ENCODE measurements at places on chromosomes 4 and X.
A peak's percentile ranks its signal among the peaks of the same experiment; 100 is the strongest.

DNA sequence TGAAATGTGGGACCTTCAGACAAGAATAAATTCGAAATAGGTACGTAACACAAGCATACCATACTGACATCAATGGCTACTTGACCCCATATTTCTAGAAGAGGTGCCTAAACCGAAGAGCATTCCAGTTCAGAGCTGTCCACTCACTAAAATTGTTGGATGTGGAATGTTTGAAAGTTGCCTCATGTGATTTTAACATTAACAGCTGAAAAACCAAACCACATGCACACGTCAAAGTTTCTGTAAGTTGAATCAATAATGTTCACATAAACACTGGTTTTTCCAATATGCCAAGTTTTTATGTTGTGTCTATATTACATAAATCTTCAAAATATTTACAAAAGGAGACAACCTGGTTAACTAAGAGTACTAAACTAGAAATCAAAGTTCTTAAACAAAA is 3.5 kb downstream of the UBE2D3 start:
- DNase-seq: peak; percentile 35

DNA sequence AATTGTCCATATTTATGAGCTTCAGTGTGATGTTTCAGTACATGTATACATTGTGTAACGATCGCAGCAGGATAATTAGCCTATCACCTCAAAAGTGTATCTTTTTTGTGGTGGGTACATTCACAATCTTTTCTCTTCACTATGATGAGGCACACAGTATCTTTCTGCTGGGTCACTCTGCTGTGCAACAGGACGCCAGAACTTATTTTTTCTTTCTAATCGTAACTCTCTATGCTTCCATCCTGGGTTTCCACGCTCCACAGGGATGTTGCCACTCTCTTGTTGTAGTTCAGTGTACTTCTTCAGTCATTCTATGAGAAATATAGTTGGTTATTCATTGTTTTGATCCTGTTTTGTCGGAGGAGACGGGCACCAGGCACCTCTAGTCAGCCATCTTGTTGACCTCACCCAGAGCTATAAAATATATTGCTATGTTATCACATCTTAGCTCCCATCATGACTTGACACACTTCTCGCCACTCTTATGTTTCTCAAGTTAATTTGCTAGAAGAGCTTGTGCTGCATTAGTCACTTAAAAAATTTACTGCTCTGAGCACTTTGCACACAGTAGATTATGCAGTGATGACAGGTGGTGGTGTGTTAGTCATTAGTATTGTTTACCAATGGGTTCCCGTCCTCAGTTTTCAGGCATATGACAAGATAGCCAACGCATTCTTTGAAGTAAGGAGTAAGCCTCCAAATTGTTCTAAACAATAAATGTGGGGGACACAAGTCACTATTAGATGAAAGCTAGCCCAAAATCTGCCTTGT is 1002.7 kb upstream of the PCDH7 start:
- peak; percentile 32 for DNase-seq

DNA sequence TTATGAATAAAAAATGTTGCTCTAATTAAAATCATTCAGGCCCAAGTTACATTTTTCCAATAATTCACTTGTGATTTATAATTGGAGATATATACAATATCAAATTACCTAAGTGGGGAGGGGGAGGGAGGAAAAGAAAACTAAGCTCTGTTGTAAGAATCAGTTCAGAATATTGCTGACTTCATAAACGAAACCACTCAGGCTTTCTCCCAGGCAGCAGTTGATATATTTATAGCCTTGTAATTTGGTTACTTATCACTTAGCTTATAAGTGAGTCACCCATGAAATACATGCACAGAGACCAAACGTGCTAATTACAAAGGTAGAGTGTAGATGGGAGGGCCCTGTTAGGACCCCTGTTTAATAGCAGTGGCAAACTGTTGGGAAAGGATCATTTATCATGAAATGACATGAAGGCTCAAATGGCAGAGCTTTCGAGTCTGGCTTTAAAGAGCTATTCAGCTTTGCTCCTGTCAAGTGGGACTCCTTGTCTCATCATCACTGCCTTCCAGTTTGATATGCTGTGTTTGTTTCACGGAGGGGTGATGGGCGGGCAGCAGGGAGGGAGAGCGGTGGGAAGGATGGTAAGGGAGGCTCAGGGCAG is 105.6 kb upstream of the PGRMC2 start:
- peak; percentile 51 for DNase-seq

GRCh38 chr4:166972071-166972470 is 262.2 kb downstream of the SPOCK3 start:
- DNase-seq: peak; percentile 51

DNA sequence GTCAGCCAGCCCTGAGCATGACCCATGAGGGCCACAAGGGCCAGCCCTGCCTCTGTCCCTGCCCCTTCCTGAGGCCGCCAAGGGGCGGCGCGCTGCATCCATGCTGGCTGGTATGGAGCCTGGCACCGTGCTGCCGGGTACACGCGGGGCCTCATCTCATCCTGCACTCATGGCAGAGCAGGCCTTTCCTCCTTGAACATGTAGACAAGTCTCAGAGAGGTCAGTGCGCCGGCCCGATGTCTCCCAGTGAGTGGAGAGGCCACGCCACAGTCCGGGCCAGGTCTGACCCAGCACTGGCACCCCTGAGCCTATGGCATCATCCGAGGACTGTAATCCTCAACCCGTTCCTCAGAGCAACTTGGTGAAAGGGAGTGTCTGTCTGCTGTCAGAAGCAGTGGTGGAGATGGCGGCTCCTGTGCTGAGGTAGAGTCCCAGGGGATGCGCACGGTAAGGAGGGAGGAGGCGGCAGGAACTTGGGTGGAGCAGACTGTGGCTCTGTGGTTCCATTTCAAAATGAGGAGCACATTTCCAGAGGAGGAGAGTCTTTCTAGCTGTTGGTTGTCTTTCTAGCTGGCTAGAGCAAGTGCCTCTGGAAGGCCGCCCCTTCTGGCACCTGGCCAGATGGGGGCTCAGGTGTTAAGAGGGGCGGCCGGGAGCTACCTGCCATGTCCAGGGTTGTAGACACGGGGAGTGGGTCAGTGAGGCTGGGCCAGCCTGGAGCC is 32.8 kb downstream of the TRMT44 start:
- no peak for DNase-seq

GRCh38 chr4:163922302-163922701 is 427.8 kb downstream of the TMA16 start:
- no peak for DNase-seq
